ENCODE measurements at places on chromosomes 5 and 9. TPM values are rescaled to one million over a fixed set of nuclear protein-coding genes. Genes with fewer than 3 reads are reported as not detected.

GRCh38 chr5:145681686-145682085, 153.5 kb downstream of the PRELID2 start:
- no peaks in the 10 kb centered on the region for H3K36me3 ChIP-seq
- H3K27ac ChIP-seq = no peak overlapping the region
- no peaks in the 10 kb centered on the region for H3K4me1 ChIP-seq

DNA sequence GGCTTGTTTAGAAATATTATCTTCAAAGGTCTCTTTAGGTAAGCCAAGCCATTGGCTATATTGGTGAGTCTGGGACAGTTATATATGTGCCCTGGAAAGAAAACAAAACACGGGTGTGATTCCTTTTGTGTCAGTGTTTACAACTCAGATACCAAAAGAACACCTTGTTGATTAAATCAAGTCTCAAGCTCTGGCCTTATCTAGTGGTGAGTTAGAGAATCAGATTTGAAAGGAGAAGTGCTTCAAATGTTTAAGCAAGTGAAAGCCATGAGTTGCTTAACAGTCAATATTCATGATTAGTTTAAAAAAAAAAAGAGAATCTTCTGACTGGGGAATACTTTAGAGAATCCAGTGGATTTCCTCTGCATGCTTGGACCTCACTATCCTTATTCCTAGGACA, 68.3 kb downstream of the IQGAP2 start:
- no peak for DNase-seq
- H3K4me3 ChIP-seq = no peak overlapping the region
- H3K4me1 ChIP-seq = peaks cover 50% of the 10 kb centered on the region
- peak overlapping the region; percentile 12 for H3K27ac ChIP-seq
- no peaks in the 10 kb centered on the region for H3K27me3 ChIP-seq

- no peak for DNase-seq
- no peaks in the 10 kb centered on the region for H3K4me1 ChIP-seq
- no peaks in the 10 kb centered on the region for H3K27me3 ChIP-seq
- no peaks in the 10 kb centered on the region for H3K36me3 ChIP-seq
These were observed 1383.5 kb downstream of the PTPRD start for GRCh38 chr9:9229269-9229668.

- H3K27ac ChIP-seq = no peak overlapping the region
- no peaks in the 10 kb centered on the region for H3K27me3 ChIP-seq
- DNase-seq = no peak
These were observed 140.5 kb downstream of the SNX18 start for GRCh38 chr5:54658010-54658409.

GRCh38 chr9:69089491-69089890, 53.9 kb downstream of the FXN start:
- no peaks in the 10 kb centered on the region for H3K4me1 ChIP-seq
- H3K27me3 ChIP-seq = no peaks in the 10 kb centered on the region
- no peak for DNase-seq
- H3K4me3 ChIP-seq = no peak overlapping the region

DNA sequence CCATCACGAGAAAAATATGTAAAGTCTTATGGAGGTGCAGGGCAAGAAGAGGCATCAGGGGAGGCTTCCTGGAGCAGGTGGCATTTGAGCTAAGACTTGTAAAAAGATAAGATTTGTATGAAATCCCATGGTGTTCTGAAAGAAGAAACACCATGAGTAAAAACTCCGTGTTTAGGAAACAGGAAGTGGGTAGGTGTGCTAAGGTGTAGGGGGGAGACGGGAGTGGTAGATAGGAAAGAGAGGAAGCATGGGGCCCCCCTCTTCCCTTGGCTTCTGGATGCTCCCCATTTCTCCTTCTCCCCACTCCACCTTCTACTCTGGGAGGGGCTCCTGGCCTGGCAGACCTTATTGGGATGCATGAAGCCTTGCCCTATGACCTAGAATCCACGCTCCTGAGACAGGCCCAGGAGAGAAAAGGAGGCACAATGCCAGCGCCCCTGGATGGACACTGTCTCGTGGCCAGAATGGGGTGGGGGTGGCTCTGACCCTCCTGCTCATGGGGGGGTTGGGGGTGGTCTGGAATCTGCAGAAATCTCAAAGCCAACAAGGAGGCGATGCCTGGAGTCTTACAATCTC, 103.6 kb downstream of the GTF3C4 start:
- H3K27ac ChIP-seq = no peak overlapping the region
- no peak overlapping the region for H3K4me3 ChIP-seq
- no peaks in the 10 kb centered on the region for H3K36me3 ChIP-seq

DNA sequence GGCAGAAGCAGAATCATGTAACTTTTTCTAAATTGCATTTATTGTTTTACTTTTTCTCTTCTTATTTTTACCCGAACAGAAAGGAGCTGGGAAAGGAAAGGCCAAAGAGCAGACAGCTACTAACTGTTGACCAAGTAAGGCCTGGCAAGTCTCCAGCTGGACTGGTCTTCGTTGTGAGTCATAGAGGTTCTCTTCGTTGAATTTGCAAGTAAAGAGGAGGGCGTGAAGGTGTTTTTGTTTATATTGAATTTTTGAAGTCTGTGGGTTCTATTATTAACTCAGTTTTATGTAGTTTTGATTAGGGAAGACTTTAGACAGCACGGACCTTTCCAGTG, 416.5 kb upstream of the CCNH start:
- no peaks in the 10 kb centered on the region for H3K27me3 ChIP-seq
- DNase-seq = no peak
- no peaks in the 10 kb centered on the region for H3K4me1 ChIP-seq
- no peak overlapping the region for H3K27ac ChIP-seq
- H3K36me3 ChIP-seq = no peaks in the 10 kb centered on the region

DNA sequence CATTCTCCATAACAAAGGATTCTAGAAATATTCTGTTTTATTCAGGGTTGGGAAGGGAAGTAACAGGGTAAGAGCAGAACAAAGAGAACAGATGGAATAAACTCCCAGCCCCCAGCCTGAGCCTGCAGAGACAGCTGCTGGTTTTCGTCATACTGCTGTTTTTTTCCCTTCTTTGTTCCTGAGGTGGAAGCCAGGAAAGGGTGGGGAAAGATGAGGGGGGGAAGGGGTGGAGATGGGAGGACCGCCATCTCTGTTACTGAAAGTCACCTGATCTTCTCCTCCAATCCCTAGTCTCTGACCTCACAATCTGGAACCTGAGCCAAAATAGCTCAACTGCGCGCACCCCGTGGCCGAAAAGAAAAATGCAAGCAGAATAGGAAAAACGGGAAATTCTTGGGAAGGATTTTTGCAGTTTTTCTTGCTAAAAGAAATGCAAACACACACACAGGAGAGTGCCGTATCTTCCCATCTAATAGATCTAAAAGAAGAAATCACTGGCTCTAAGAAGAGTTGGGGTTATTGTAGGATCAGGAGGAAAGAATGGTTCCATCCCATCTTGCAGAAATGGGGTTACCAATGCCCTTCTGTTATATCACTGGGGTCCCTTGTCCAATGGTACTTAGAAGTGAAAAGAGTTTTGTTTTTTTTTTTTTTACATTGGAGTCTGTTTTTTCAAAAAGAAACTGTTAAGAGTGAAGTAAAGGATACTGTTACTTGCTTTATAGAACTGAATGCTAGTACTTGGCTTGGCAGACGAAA, 57.9 kb downstream of the DIAPH1 start:
- no peak overlapping the region for H3K4me3 ChIP-seq
- H3K36me3 ChIP-seq = peaks cover 75% of the 10 kb centered on the region
- DNase-seq = no peak
- H3K4me1 ChIP-seq = peaks cover 5% of the 10 kb centered on the region
- no peak overlapping the region for H3K27ac ChIP-seq
- no peaks in the 10 kb centered on the region for H3K27me3 ChIP-seq

DNA sequence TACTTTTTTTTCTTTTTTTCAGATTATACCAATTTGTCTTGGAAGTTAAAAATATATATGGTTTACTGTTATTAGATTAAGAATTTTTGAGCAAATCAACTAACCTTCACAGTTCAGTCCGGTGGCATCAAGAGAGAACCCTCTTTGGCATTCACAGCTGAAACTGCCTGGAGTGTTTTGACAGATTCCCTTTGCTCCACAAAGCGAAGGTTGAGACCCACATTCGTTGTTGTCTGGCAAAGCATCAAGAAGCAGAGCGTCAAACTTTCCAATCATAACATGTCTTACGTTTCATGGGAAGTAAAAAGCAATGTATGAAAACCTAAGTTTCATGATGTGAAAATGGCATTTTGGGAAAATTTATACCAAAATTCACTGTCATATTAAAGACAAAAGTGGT, 190.2 kb downstream of the SLC12A2 start:
- no peaks in the 10 kb centered on the region for H3K4me1 ChIP-seq
- H3K27ac ChIP-seq = no peak overlapping the region
- H3K27me3 ChIP-seq = no peaks in the 10 kb centered on the region

GRCh38 chr5:168073991-168074800, 217.2 kb upstream of the WWC1 start:
- H3K4me1 ChIP-seq = no peaks in the 10 kb centered on the region
- no peaks in the 10 kb centered on the region for H3K36me3 ChIP-seq
- no peak overlapping the region for H3K27ac ChIP-seq

GRCh38 chr5:110851357-110851756, 112.5 kb downstream of the SLC25A46 start:
- no peak overlapping the region for H3K27ac ChIP-seq
- no peaks in the 10 kb centered on the region for H3K36me3 ChIP-seq
- no peak overlapping the region for H3K4me3 ChIP-seq
- no peaks in the 10 kb centered on the region for H3K4me1 ChIP-seq
- no peaks in the 10 kb centered on the region for H3K27me3 ChIP-seq

GRCh38 chr5:78929833-78930232, 55.3 kb downstream of the ARSB start:
- H3K36me3 ChIP-seq = no peaks in the 10 kb centered on the region
- H3K27ac ChIP-seq = no peak overlapping the region
- no peak overlapping the region for H3K4me3 ChIP-seq
- H3K4me1 ChIP-seq = no peaks in the 10 kb centered on the region
- H3K27me3 ChIP-seq = no peaks in the 10 kb centered on the region
- DNase-seq = no peak

- H3K27me3 ChIP-seq = no peaks in the 10 kb centered on the region
- no peak overlapping the region for H3K4me3 ChIP-seq
- DNase-seq = peak; percentile 77
- H3K36me3 ChIP-seq = peaks cover 21% of the 10 kb centered on the region
These were observed 24.1 kb downstream of the ITK start for GRCh38 chr5:157204765-157205164.

DNA sequence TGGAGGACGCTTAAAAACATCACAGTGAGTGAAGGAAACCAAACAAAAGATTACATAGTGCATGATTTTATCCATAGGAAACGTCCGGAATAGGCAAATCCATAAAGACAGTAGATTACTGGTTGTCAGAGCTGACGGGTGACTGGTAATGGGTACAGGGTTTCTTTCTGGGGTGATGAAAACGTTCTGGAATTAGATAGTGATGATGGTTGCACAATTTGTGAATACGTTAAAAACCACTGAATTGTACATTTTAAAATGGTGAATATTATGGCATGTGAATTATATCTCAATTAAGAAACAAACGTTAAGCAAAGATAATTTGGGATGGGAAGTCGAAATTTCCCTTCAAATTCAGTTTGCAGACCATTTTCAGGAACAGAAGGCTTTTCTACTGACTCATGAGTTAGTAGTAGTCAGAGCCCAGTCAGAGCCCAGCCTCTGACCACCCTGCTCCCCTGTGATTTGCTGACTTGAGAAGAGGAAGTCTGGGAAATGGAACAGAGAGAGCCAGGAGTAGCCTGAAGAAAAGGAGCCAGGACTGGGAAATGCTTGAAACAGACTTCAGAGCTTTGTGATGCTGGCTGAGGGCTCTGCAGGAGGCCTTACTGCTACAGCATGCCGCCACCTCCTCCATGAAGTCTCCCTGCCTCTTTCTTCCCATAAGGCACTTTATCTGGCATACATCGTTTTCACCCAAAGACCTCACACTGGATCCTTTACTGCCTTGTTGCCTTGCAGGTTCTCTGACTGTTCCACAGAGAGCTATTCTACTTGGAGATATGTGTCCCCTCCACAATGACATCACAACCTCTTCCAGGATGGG, 46.4 kb upstream of the CTNNA1 start:
- H3K27me3 ChIP-seq = peaks cover 12% of the 10 kb centered on the region
- H3K36me3 ChIP-seq = no peaks in the 10 kb centered on the region
- H3K4me1 ChIP-seq = no peaks in the 10 kb centered on the region
- H3K4me3 ChIP-seq = no peak overlapping the region
- H3K27ac ChIP-seq = no peak overlapping the region

GRCh38 chr5:74332682-74333081, 307.8 kb downstream of the ENC1 start:
- H3K4me1 ChIP-seq = peaks cover under 1% of the 10 kb centered on the region
- H3K4me3 ChIP-seq = no peak overlapping the region
- DNase-seq = no peak
- H3K36me3 ChIP-seq = no peaks in the 10 kb centered on the region

DNA sequence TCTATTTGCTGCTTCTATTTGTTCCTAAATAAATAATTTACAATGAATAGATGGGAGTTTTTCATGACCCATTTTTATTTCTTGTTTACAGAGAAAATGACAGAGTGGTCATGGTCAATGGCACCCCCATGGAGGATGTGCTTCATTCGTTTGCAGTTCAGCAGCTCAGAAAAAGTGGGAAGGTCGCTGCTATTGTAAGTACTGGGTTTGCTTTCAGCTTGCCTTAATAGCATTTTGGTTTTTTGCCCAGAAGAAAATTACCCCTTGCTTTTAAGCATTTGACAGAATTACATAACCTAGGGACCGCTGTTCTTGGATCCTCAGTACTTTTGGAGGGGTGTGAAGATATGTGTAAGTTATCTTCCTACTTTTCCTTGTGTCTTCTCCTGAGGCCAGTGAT, 44.1 kb downstream of the TJP2 start:
- no peak for DNase-seq
- H3K27me3 ChIP-seq = no peaks in the 10 kb centered on the region
- H3K4me1 ChIP-seq = no peaks in the 10 kb centered on the region
- no peaks in the 10 kb centered on the region for H3K36me3 ChIP-seq

DNA sequence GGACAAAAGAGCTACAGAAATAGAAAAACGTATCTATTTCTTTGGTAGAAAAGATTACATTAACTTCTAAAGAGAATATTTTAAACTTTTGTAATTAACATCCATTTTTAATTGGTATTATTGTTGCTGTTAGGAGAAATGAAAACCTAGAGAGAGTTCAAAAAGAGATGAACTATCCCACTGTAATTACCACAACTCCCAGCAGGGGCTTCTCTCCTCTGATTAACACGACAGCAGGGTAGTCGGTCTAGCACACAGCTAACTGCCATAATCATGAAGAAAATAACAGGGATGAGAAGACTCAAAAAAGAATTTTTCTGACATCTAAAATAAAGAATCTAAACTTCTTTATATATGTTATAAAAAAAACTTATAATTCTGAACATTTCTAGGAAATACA, 86.2 kb upstream of the CDH9 start:
- DNase-seq = no peak
- H3K27ac ChIP-seq = no peak overlapping the region
- H3K36me3 ChIP-seq = no peaks in the 10 kb centered on the region
- H3K27me3 ChIP-seq = no peaks in the 10 kb centered on the region

DNA sequence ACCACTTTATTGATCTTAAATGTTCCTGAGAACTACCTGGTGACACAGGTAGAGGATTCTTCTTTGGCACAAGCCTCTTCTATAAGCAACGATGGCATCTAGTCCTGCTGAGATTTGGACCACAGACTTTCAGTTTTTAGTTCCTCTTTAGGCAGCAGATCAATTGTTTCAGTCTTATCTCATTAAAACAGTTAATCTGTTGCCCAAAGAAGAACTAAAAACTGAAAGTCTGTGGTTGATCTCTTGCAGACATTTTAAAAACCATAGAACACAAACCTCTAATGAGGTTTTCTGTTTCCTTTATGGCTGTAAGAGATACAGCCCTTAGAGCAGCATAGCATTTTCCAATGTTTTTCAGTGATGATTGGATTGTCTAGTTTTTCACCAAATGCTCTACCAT, 480.9 kb downstream of the MTRR start:
- DNase-seq = no peak
- no peak overlapping the region for H3K27ac ChIP-seq
- H3K36me3 ChIP-seq = no peaks in the 10 kb centered on the region

The IFNE gene
- not detected for total RNA-seq

The SHROOM1 gene
- 0.82 TPM for total RNA-seq

The IFNK gene
- not detected for total RNA-seq

The RNF183 gene
- total RNA-seq = not detected

The FOXI1 gene
- not detected for total RNA-seq

The FCN2 gene
- total RNA-seq = not detected

Data from natural killer cell (primary cell).